ENCODE measurements at places on chromosomes 5 and 9. TPM values are rescaled to one million over a fixed set of nuclear protein-coding genes. Genes with fewer than 3 reads are reported as not detected.

The SLC6A7 gene
- not detected for total RNA-seq

The ZNF367 gene
- total RNA-seq, result 2.2 TPM

The MYOZ3 gene
- total RNA-seq, result 12.0 TPM

- H3K27ac ChIP-seq, result no peak overlapping the region
- H3K4me3 ChIP-seq, result no peak overlapping the region
- H3K36me3 ChIP-seq, result no peaks in the 10 kb centered on the region
- H3K27me3 ChIP-seq, result no peaks in the 10 kb centered on the region
Measured at GRCh38 chr9:113858282-113858681, 17.8 kb upstream of the ZNF618 start.

GRCh38 chr5:39177631-39177964 lies 41.8 kb downstream of the FYB1 start:
- peaks cover 10% of the 10 kb centered on the region for H3K4me1 ChIP-seq
- no peaks in the 10 kb centered on the region for H3K36me3 ChIP-seq
- H3K4me3 ChIP-seq, result no peak overlapping the region
- H3K27me3 ChIP-seq, result peaks cover 2% of the 10 kb centered on the region

GRCh38 chr5:149425729-149426128 lies 46.6 kb upstream of the IL17B start:
- peaks cover 10% of the 10 kb centered on the region for H3K36me3 ChIP-seq
- peaks cover 3% of the 10 kb centered on the region for H3K27me3 ChIP-seq
- DNase-seq, result no peak
- peaks cover 40% of the 10 kb centered on the region for H3K4me1 ChIP-seq
- no peak overlapping the region for H3K4me3 ChIP-seq
- no peak overlapping the region for H3K27ac ChIP-seq

DNA sequence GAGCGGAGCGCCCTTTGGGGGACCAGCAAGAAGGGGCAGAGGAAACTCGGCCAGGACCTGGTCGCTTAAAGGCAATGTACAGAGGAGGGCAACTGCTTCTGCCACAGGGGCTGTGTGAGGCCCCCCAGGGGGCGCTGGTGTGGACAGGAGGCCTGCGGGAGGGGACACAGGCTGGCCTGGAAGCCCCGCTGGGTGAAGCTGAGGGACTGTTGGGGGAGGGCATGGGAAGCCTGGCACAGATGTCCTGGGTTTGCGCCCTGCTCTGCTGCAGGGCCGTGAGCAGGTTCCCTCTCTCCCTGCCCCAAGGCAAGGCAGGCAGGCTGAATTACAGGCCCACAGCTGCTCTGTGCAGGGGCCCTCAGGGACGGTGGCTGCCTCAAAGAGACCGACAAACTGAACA lies 5.4 kb downstream of the MED22 start:
- peak; percentile 51 for DNase-seq
- H3K27me3 ChIP-seq, result peaks cover 8% of the 10 kb centered on the region
- H3K4me1 ChIP-seq, result peaks cover 11% of the 10 kb centered on the region

- no peak for DNase-seq
- H3K36me3 ChIP-seq, result no peaks in the 10 kb centered on the region
- no peak overlapping the region for H3K4me3 ChIP-seq
- no peak overlapping the region for H3K27ac ChIP-seq
Measured at GRCh38 chr5:109674596-109674995, 15.1 kb upstream of the MAN2A1 start.

DNA sequence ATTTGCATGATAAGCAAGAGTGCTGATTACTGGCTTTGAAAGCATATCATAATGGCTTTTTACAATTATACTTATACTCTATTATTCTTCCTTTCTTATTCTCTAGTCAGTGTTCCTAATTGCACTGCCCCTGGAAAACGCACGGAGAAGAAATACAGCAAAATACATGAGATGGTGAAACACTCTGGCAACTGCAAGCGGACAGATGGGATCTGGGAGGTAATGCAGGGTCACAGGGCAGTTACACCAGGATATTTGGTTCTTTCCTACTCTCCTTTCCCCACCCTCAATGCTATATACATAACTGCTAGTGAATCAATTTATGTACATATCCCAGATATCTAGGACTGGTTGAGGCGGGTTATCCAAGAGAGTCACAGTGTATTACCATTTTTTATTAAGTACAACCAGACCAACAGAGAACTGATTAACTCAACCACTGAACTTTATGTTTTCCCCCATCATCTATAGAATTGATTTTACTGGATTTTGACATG lies 423.7 kb downstream of the ZSWIM6 start:
- DNase-seq, result no peak
- H3K27me3 ChIP-seq, result peaks cover 2% of the 10 kb centered on the region
- H3K4me1 ChIP-seq, result peaks cover 8% of the 10 kb centered on the region

DNA sequence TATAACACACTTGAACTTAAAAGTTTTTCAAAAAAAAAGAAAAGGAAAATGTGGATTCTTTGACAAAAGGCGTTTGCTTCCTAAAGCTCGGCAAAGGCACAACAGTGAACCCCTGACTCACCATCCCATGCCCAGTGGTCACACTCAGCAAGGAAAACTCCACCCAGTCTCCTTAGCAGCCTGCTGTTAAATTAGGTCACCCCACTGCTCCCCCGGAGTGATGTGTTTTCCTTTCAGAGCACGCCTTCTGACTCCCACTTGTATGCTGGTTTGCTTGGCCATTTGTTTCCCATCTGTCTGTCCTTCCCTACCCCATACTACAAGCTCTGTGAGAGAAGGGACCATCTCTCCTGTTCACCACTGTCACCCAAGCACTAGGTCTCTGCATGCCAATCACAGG lies 23.8 kb downstream of the RETREG1 start:
- peaks cover 23% of the 10 kb centered on the region for H3K4me1 ChIP-seq
- H3K27me3 ChIP-seq, result no peaks in the 10 kb centered on the region
- no peak overlapping the region for H3K4me3 ChIP-seq
- no peak overlapping the region for H3K27ac ChIP-seq

DNA sequence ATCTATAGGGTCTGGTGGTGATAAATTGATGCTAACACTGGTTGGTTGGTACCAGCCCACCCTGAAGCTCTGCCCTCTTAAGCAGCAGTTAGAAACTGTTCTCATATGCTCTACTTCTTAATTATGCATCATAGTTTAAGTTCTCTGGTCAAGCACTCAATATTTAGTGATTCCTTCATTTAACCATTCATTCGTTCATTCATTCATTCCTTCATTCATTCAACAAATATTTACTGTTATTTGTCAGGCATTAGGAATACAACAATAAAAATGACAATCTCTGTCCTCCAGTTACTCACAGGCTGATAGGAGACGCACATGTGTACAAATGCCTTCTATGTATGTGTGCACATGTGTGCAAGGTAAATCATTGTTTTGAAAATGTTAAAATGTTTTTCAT lies 54.6 kb downstream of the TRIM32 start:
- no peak overlapping the region for H3K27ac ChIP-seq
- H3K4me3 ChIP-seq, result no peak overlapping the region
- H3K4me1 ChIP-seq, result peaks cover 17% of the 10 kb centered on the region
- no peaks in the 10 kb centered on the region for H3K27me3 ChIP-seq

The SPINK13 gene
- total RNA-seq, result not detected

GRCh38 chr5:140800816-140801493 lies at the start of gene PCDHA3:
Gene PCDHA3, plus strand, starts transcription at chr5:140801057.
- H3K36me3 ChIP-seq, result peaks cover 22% of the 10 kb centered on the region
- H3K4me1 ChIP-seq, result no peaks in the 10 kb centered on the region
- DNase-seq, result no peak
- no peak within 1 kb of the TSS for H3K4me3 ChIP-seq
- peaks cover 4% of the 10 kb centered on the region for H3K27me3 ChIP-seq
- no peak within 1 kb of the TSS for H3K27ac ChIP-seq

DNA sequence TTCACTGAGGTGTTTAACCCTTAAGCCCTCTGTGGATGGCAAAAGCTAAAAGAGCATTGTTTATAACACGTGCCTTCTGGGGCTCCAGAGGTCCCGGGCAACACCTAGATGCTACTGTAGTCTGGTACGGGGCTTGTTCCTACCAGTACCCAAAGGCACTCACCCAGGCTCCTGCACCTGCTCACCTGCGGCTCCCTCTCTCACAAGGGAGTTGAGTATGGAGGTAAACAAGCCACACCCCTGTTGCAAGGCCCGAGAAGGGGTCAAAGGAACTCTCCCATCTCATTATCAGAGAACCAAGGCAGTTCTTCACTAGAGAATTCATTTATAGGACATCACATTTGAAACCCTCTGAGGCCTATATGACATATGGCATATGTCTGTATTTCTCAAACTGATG lies 53.4 kb upstream of the IL6ST start:
- peaks cover 10% of the 10 kb centered on the region for H3K4me1 ChIP-seq
- H3K27me3 ChIP-seq, result peaks cover 4% of the 10 kb centered on the region
- DNase-seq, result no peak
- H3K27ac ChIP-seq, result no peak overlapping the region
- peaks cover 4% of the 10 kb centered on the region for H3K36me3 ChIP-seq

DNA sequence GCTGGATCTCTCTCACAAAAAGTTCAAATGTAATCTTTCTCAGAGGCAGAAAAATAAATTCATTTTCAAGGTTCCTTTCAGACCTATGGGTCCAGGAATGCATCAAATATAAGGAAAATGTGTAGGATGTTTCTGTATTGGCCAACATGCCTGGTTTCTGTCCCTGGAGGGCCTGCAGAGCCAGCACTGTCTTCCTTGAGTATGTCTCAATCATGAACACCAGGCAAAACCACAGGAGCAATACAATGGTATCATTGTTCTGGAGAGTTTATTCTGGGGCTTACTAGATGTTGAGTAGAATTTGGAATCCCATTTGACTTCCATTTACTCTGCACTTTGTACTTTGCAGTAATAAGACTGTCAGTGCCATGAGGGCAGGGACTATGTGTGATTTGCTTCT lies 23.5 kb downstream of the INSYN2B start:
- H3K4me1 ChIP-seq, result peaks cover 11% of the 10 kb centered on the region
- H3K4me3 ChIP-seq, result no peak overlapping the region

GRCh38 chr5:156971415-156971814 lies 8.4 kb upstream of the TIMD4 start:
- H3K27ac ChIP-seq, result no peak overlapping the region
- DNase-seq, result no peak
- no peaks in the 10 kb centered on the region for H3K4me1 ChIP-seq
- H3K36me3 ChIP-seq, result no peaks in the 10 kb centered on the region
- no peaks in the 10 kb centered on the region for H3K27me3 ChIP-seq

DNA sequence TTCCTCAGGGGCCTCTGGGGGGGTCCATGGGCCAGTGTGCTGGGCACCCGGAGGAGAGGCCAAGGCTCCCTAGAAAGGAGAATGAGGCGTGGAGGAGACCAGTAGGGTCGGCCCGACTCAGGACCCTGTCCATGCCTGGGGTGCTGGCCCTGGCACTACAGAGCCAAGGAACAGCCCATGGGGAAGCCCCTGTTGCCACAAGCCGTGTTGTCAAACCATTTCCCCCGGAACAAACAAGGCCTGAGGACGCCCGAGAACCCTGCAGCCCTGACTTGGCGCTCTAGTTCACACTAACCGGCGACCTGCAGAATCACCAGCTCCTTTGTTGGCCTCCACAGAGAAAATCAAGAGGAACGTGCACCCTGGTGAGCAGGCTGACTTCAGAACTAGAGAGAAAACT lies 41.6 kb upstream of the SLC12A7 start:
- H3K4me1 ChIP-seq, result peaks cover 5% of the 10 kb centered on the region
- H3K4me3 ChIP-seq, result no peak overlapping the region
- no peak for DNase-seq
- H3K36me3 ChIP-seq, result peaks cover 14% of the 10 kb centered on the region

The PLPP7 gene
- total RNA-seq, result 4.9 TPM

- no peaks in the 10 kb centered on the region for H3K27me3 ChIP-seq
- H3K27ac ChIP-seq, result no peak overlapping the region
Measured at GRCh38 chr9:98523231-98523901, 185.4 kb downstream of the GABBR2 start.

The CACFD1 gene
- total RNA-seq, result 34.3 TPM

DNA sequence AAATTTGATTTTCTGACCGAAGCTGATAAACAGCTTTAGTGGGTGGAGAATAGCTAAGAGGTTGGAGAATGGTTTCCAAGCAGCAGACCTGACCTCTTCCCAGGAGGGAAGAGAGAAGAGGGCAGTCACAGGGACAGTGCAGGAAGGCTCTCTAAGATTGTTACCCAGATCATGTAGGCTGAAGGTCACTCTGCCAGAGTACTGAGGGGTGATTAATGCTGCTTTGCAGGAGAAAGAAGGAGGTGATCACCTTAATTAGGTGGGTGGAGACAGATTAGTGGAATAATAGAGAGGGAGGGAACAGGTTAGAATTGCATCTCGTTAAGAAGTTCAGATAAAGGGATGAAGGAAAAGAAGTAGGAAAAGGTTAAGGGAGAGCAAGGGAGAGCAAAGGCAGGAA lies 440.5 kb downstream of the BRINP1 start:
- no peak overlapping the region for H3K4me3 ChIP-seq
- no peaks in the 10 kb centered on the region for H3K36me3 ChIP-seq
- H3K27ac ChIP-seq, result no peak overlapping the region
- H3K27me3 ChIP-seq, result no peaks in the 10 kb centered on the region
- H3K4me1 ChIP-seq, result no peaks in the 10 kb centered on the region
- no peak for DNase-seq

- no peak overlapping the region for H3K4me3 ChIP-seq
- no peak for DNase-seq
- no peaks in the 10 kb centered on the region for H3K4me1 ChIP-seq
Measured at GRCh38 chr9:17556255-17556654, 22.6 kb upstream of the SH3GL2 start.

DNA sequence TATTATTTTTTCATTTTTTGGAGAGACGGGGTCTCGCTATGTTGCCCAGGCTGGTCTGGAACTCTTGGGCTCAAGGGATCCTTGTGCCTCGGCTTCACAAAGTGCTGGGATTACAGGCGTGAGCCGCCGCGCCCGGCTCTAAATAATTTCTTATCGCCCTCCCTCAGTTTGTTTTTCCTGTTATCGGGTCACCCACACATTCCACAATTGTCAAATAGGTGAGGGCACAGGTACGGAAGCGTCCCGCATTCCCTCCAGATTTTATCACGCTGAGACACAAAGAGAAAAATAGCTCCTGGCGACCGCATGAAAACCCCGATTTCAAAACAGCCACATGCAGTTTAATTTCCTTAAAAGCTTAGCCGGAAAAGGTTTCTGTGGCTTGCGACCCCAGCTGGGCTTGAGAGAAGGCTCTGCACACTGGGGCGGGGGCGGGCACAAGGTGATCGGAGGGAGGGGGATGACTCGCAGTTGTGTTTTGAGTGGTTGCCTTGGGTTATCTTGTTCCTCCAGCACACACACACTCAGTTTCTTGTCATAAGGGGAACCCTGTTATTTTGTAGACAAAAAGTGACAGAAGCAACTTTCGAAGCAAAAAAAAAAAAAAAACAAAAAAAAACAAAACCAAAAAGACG lies 717 bp upstream of the IQGAP2 start:
- peak; percentile 59 for DNase-seq
- peaks cover 2% of the 10 kb centered on the region for H3K27me3 ChIP-seq
- peaks cover 18% of the 10 kb centered on the region for H3K4me1 ChIP-seq
- H3K27ac ChIP-seq, result peak overlapping the region; percentile 98
- H3K36me3 ChIP-seq, result no peaks in the 10 kb centered on the region
- peak overlapping the region; percentile 92 for H3K4me3 ChIP-seq

GRCh38 chr9:76758476-76758875 lies 5.8 kb upstream of the PCA3 start:
- peaks cover 1% of the 10 kb centered on the region for H3K27me3 ChIP-seq
- no peak overlapping the region for H3K27ac ChIP-seq
- no peak overlapping the region for H3K4me3 ChIP-seq

DNA sequence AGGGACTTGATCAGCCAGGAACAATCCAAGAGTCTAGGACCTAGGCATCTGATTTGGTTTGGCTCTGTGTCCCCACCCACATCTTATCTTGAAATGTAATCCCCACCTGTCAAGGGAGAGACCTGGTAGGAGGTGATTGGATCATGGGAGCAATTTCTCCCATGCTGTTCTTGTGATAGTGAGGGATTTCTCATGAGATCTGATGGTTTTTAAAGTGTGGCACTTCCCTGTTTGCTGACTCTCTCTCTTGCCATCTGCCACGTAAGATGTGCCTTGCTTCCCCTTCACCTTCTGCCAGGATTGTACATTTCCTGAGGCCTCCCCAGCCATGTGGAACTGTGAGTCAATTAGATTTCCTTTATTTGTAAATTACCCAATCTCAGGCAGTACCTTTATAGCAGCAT lies 201.7 kb upstream of the ACTBL2 start:
- peak overlapping the region; percentile 62 for H3K27ac ChIP-seq
- peaks cover 8% of the 10 kb centered on the region for H3K4me1 ChIP-seq
- H3K4me3 ChIP-seq, result peak overlapping the region; percentile 53
- no peaks in the 10 kb centered on the region for H3K36me3 ChIP-seq
- DNase-seq, result no peak
